ENCODE measurements at places on chromosomes 4 and X.

- no peak for DNase-seq
Observed at GRCh38 chr4:145839151-145839550, 99.5 kb downstream of the ZNF827 start.

DNA sequence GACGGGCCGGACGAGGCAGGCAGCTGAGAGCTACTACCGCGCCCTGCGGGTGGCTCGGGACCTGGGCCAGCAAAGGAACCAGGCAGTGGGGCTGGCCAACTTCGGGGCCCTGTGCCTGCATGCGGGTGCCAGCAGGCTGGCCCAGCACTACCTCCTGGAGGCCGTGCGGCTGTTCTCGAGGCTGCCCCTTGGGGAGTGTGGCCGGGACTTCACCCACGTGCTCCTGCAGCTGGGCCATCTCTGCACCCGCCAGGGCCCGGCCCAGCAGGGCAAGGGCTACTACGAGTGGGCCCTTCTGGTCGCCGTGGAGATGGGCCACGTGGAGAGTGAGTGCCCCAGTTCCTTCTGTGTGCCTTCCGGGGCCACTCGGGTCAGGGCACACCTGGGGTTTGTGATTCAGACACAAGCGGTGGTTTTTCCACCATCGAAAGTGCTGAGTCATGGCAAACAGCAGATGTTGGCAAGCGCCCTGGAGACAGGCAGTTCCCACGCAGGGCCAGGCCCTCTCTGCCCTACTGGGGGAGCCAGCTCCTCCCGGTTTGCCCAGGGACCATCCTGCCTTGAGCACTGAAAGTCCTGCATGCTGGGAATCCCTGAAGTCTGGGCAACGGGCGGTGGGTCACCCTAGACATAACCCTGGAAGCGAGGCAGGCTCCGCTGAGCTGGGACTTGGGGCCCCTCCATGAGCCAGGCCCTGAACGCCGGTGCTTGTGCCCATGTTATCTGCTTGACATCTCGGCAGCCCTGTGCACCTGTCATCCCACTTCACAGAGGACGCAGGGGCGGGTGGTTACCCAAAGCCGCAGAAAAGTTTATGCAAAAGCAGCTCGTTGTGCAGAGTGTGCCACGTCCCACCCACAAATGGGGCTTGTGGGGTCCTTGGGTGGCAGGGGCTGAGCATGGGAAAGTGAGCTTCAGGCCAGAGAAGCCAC, 29.5 kb downstream of the SH3TC1 start:
- DNase-seq, result no peak

GRCh38 chr4:142383800-142384470, 462.2 kb downstream of the INPP4B start:
- DNase-seq, result no peak

DNA sequence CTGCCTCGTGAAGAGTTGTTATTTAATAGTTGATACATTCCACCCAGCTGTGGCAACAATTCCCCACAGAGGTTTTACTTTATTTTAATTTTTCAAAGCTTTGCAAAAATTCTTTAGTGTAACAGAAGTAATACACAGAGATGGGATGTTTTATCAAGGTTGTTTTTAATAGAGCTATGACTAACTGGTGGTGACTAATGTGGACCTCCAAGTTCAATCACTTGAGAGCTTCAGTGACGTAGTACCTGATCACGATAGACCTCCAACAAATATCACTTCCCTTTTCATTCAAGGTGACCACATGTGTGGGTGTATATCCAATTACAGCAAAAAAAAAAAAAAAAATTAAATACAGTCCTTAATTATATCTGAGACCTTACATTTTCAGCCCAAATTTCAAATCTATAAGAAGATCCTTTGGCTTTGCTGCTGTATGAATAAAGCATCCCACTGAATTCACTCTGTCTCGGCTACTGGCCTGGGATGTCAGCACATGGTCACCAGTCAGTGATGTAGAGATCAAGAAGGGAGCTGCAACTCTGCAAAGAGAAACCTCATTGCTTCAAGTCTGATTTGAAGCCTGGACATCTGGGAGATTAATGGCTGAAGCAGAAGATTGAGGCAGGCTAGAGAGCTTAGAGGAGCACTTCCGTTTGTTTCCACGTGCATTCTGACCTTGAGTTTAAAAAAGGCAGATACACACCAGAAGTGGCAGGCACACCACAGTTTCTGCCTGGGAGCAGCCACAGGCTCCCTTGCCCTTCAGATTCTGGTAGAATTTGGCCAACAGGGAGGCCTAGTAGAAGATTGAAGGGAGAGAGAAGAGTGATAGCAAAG, 345.9 kb upstream of the NOCT start:
- DNase-seq, result no peak

- DNase-seq, result peak; percentile 13
Observed at GRCh38 chrX:102720237-102721168, at the start of gene GPRASP3. Gene GPRASP3, plus strand, starts transcription at chrX:102720743. Its CDS starts 28,253 bp downstream, at chrX:102748996.

- DNase-seq, result no peak
Observed at GRCh38 chr4:80201252-80202151, 4.2 kb downstream of the PRDM8 start.

GRCh38 chr4:111879539-111879938, 265.7 kb upstream of the FAM241A start:
- no peak for DNase-seq

GRCh38 chrX:102604327-102604726, 5.0 kb downstream of the ARMCX5 start:
- DNase-seq, result peak; percentile 35

DNA sequence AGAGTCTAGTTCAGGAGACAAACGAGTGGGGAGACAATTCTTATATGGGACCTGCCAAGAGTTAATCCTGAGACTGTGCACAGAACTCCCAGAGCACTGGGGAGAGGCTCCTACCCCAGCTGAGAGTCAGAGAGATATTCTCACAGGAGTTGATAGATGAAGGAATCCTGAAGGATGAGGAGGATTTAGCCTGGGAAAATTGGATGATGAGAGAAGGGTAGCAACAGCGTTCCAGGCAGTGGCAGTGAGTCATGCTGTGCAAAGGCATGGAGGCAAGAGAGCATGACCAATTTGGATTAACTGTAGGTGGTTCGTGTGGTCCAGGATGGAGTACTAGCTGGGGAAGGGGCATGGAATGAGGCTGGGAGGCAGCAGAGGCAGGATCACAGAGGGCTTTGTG, 318.6 kb downstream of the LDB2 start:
- DNase-seq, result no peak

- DNase-seq, result no peak
Observed at GRCh38 chr4:158356301-158356700, 146.0 kb downstream of the TMEM144 start.

- no peak for DNase-seq
Observed at GRCh38 chrX:87403551-87403950, 114.1 kb upstream of the KLHL4 start.

GRCh38 chrX:105543283-105543682, 279.1 kb upstream of the NRK start:
- no peak for DNase-seq

DNA sequence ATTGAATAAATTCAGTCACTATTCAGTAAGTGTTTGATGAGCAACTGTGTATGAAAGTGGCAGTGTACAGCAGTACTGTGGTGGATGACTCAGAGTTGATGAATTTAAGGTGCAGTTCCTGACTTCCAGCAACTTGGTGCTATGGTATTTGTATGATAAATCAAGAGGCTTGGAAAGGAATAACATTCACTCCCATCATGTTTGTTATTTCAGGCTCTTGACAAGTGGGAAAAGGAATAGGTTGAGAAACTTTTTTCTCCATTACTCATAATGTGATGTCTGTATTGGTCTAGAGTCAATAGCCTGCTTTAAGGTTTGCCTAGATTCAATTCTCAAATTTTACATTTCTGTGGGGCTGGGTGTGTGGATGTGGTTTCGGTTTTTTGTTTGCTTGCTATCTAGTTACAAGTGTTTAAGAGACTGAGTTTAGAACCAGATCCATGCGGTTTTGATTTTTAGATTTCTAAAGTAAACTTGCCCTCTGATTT, 35.1 kb upstream of the CYP2U1 start:
- DNase-seq, result no peak

DNA sequence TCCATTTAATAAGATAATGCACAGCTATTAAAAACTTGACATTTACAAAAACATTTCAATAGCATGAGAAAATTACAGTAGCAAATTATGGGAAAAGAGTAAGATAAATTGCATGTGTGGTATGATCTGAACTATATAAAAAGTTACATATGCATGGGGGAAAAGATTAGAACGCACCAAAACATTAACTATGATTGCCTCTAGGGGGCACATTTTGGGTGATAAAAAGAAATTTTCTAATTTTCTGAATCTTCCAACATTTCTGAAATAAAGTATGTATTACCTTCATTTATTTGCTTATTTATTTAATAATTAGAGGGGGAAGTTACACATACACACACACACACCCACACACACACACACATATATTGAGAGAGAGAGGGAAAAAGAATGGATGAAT, 19.6 kb upstream of the KDM5C start:
- DNase-seq, result no peak

GRCh38 chr4:113445286-113445685, 316.3 kb downstream of the CAMK2D start:
- no peak for DNase-seq

DNA sequence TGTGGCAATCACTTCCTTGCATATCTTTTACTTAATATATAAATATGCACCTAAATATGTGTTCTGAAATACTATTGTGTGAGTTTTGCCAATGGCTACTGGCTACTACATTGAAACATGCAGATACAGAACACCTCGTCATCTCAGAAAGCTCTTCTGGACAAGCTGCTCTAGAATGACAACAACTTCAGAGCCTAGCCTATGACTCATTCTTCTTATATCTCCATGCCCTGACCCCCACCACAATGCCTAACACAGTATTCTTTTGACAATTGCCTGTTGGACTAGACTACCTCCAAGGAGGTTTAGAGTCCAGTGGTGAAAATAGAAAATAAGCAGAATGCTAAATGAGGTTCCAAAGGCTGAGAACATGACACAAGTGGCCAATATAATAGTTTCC, 17.6 kb upstream of the DMP1 start:
- no peak for DNase-seq

- no peak for DNase-seq
Observed at GRCh38 chr4:149912000-149912399, 96.4 kb upstream of the IQCM start.

- no peak for DNase-seq
Observed at GRCh38 chrX:44344194-44344593, 722 bp upstream of the EFHC2 start.

DNA sequence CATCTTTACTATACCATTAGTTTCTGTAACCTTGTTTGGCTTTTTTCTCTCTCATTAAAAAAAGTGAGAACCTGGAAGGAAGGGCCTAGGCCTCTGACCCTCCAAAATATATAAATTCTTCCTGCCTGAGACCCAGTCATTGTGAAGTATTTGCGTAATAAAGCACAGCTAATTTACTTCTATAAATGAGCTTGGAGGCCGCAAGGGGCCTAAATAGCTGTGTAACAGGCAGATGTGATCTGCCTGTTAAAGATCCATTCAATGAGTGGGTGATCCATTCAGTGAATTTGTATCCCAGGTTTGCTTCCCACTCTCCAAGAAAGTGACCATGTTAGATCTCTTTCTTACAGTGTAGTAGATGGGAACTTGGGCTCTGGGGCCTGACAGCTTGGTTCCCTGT, 595 bp upstream of the PYURF start:
- DNase-seq, result no peak

GRCh38 chr4:186255122-186255521, 10.9 kb upstream of the F11 start:
- no peak for DNase-seq

DNA sequence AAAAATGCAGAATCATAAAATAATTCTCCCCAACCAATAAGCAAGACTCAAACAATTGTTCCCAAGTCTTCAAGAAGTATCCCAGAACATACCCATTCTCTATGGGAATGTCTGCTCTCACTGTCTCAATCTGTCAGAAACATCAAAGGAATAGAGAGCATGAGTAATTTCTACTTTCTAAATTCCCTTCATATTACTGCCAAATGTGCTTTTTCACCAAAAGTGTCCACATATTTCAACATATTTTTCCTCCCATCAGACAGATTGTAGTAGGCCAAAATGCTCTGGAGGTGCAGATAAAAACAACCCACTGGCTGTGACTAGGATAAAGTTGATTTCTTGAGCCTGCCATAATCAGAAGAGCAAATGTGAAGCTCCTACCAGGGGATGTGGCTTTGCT, 692.0 kb upstream of the FAM241A start:
- no peak for DNase-seq

DNA sequence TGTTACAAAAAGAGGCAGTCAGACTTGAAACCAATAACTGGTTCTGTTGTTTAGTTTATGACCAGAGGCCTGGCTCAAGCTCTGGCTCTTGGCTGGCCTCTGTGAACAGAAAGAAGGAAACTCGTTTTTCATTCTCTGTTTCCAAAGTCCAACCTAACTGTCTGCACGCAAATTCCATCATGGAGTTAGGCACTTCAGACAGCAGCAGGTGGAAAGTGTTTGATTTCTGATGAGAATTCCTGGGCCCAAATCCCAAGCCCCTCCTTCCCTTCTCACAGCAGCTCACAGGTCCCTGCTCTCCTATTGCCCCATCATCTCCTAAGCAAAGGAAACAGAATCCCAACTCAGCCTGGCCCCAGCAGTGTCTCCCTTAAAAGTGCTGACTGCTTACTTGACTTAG, 42.8 kb upstream of the FGF16 start:
- DNase-seq, result no peak

DNA sequence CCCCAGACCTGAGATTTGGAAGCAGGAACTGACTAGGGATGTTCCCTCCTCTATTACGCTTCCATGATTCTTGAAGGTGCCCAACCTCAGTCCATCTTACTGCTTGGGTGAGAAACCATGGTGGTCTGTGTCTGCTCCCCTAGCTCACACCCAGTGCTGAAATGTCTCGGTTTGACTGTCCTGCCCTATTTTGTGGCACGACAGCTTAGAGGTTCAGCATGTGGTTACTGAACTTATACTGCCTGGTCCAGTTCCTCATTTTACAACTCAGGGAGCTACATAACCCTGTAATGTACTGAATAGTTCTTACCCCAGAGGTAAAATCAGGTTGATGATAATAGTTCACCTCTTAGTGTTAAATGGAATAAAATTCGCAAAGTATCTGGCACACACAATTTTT, 203.1 kb downstream of the RBM46 start:
- DNase-seq, result no peak

DNA sequence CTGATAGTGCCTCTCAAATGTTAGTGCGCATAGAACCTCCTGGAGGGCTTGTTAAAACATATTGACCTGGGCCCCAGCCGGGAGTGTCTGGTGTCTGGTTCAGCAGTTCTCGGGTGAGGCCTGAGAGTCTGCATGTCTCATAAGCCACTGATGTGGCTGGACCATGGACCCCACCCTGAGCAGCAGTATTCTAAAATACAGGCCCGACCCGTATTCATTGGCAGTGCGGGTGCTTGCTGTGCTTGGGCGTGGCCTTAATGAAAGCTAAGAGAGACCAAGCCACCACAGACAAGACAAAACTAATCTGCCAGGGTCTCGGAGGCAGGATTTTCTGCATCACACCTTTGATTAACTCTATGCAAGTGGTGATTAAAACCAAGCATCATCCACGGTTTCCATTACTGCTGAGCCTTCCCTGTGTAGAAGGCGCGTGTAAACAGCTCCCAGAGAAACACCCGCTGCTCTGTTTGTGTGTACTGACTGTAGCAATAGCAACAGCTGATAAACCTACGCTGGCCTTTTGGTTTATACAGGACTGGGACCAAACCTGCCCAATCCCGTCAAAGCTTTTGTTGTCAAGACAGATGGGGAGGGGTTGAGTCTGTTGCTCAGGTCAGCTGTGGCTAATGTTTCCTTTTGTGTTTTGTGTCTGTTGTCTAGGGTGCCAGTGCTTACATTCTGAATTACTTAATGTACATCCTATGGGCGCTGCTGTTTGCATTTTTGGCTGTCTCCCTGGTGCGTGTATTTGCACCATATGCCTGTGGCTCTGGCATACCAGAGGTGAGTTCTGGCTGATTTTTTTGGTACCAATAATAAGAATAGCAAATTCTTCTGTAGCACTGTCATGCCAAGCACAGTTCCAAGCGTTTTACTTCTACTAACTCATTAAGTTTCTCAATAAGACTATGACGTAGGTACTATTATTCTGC, 40.8 kb downstream of the CLCN4 start:
- DNase-seq, result no peak

All from NCI-H524 treated with DMSO at 0.1 percent for 48 hours (cell line).